Left forelimb (tissue), 1 donor: ENCODE measurements at places on chromosomes 3 and 15.

DNA sequence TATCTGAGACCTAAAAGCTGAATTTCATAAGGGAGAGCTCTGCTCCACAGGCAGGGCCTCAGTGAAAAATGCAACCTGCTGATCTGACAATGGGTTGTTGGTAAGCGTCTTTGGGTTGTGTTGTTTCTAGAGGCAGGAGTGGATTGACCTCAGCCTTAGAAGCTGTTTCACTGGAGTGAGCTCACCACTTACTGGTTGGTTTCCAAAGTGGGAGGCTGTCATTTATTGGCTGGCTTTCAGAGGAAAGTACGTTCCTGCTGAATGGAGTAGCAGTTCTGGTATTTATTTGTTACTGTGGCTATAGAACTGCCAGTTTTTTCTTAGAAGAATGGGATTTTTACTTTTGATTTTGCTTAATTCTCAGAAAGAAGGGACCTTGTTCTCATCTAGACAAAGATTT is 29.3 kb upstream of the COL6A5 start:
- no peak for DNase-seq

DNA sequence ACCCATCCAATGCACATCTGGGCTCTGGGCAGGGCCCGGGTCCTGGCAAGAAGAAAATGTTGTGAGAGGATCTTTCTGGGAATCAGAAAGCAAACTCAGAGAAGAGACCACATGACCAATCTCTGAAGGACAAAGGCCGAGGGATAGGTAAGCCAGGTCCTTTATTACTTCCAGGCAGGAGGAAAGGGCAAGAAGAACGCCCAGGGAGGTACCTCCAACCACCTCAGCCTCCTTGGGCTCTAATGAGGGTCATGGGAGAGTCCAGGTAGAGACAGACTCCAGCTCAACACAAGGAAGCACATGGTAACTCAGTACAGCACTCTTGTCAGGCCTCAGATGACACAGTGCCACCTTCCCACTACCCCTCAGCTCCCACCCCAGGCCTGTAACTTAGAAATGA is 26.0 kb downstream of the ZNF445 start:
- no peak for DNase-seq

DNA sequence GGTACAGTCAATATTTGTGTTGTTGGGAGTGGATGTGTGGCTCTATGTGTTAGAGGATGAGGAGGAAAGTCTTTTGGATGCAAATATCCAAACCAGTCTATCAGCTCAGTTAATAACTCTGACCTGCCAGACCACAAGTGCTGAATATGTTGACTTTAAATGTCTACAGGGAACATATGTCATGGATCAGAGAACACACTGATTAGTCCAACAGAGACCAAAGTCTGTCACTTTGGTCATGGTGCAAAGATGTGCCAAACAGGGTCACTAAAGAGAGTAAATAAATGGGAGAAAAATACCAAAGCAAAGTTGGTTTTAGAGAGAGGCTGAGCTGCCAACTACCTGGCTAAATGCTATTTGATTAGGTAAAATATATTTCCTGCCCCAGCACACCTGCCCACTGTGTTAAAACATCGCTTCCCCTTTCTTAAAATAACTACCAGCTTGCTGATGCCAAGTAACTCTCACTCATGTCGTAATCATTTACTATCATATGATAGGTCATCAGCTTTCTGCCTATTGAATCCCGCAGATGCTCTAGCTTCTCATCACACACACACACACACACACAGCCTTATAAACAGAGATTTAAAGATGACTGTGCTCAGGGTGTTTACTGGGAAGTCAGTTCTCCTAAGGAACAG is 173.3 kb downstream of the PDZRN3 start:
- DNase-seq: no peak

GRCh38 chr15:99755692-99756409 is 22.6 kb upstream of the LYSMD4 start:
- no peak for DNase-seq

DNA sequence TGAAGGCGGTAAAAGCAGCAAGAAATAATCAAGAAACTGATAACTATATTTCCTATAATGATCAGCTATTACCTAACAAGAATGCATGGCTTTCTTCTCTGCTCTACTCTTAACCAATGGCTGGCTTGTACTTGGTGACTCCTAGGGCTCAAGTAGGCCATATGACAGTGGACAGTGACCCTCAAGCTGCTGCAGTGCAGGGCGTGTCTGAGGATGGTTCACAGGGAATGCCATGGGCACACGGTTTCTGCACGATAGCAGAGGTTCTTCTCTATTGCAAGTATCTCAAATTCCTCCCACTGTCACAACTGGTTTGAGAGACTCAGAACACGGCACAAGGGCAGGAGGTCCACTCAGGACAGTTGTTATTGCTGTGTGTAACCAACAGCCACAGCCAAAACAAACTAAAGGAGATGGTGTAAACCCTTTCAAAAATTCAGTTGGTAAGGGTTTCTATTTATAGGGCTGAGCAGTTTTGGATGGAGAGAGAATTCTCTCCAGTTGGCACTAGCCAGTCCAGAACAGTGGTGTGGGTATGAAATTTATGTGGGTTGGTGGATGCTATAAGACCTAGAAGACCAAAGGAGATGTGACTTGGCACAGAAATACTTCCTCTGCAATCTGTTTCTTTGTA is 103.2 kb upstream of the ST8SIA2 start:
- no peak for DNase-seq

DNA sequence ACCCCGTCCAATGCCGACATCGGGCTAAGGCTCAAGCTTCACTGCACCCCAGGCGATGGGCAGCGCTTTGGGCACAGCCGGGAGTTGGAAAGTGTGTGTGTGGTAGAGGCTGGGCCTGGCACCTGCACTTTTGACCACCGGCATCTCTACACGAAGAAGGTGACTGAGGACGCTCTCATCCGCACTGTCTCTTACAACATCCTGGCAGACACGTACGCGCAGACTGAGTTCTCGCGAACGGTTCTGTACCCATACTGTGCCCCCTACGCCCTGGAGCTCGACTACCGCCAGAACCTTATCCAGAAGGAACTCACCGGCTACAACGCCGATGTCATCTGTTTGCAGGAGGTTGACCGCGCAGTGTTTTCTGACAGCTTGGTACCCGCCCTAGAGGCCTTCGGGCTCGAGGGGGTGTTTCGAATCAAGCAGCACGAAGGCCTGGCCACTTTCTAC is 1.0 kb downstream of the PDE12 start:
- DNase-seq: no peak

DNA sequence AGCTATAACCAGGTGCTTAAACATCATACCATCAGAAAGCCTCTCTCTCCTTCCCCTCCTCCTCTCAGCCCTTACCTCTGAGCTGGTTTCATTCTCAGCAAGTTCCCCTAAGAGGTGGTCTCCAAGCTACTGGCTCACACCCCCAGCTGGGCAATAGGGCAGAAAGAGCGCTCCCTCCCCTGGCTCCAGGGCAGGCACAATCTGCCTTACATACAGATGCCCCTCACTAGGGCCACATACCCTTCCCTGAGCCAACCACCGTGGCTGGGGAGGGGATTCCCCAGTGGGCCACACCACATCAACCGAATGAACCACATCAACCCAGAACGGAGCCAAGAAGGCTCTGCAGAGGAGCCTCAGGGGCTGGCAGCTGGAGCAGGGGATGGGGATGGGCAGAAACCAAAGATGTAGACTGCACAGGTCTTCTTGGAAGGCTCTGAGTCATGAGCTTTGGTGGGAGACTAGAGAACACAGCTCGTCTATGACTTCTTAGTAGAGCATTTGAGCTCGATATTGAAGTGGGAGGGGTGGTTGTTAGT is 4.6 kb upstream of the FBLN2 start:
- DNase-seq: no peak

DNA sequence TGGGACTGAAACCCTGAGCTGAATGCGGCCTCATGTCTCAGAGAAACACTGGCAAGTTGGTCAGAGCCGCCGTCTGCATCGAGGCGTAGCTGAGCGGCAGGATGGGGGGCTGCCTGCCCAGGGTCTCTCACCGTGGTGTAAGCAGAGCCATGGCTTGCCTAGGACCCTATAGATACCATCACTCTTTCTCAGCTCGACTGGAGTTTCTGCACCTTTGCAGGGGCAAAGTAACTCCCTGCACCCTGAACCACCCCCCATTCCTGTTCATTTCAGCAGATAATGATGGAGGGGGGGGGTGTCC is 28.4 kb upstream of the NR2E3 start:
- no peak for DNase-seq

DNA sequence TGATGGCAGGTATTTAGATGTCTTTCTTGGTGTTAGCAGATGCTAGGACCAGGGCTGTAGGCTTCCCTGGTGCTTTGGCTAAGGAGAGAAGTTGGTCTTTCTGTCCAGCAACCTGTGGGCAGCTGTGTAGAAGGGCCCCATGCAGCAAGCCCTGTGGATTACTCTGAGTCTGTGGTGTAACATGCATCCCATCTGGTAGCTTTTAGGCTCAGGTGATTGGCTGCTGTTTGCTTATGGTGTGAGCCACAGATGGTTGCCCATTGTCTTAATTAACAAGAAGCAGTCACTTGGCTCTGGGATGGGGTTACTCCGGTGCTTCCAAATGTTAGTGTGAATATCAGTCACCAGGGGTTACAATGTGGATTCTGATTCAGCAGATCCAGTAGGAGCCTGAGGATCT is 368.6 kb upstream of the C2CD4B start:
- no peak for DNase-seq
